ENCODE measurements at places on chromosomes 3 and 15.
A peak's percentile ranks its signal among the peaks of the same experiment; 100 is the strongest.

GRCh38 chr3:108092501-108092900, 1.7 kb upstream of the CD47 start:
- no peaks in the 10 kb centered on the region for H3K36me3 ChIP-seq
- DNase-seq, result no peak
- H3K27me3 ChIP-seq, result no peaks in the 10 kb centered on the region
- H3K4me1 ChIP-seq, result peaks cover 39% of the 10 kb centered on the region
- H3K27ac ChIP-seq, result 0 out of 2 replicates have a peak overlapping the region, but pooled peaks have one; percentile 16
- no peak overlapping the region for H3K4me3 ChIP-seq

- no peaks in the 10 kb centered on the region for H3K27me3 ChIP-seq
- H3K4me3 ChIP-seq, result no peak overlapping the region
- no peak for DNase-seq
- no peaks in the 10 kb centered on the region for H3K36me3 ChIP-seq
- no peaks in the 10 kb centered on the region for H3K4me1 ChIP-seq
Measured at GRCh38 chr3:77707281-77707680, 667.4 kb downstream of the ROBO2 start.

DNA sequence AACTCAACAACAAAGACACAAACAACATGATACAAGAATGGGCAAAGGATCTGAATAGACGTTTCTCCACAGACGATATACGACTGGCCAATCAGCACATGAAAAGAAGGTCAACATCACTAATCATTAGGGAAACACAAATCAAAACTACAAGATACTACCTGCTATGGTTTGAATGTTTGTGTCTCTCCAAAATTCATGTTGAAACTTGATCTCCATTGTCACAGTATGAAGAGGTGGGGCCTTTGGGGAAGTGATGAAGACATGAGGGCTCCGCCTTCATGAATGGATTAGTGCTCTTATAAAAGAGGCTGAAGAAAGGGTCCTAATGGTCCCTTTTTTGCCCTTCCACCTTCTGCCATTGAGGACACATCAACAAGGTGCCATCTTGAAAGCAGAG, 32.3 kb downstream of the ACAP2 start:
- H3K27ac ChIP-seq, result no peak overlapping the region
- peaks cover 15% of the 10 kb centered on the region for H3K36me3 ChIP-seq
- no peak for DNase-seq
- H3K4me3 ChIP-seq, result no peak overlapping the region
- H3K4me1 ChIP-seq, result no peaks in the 10 kb centered on the region
- no peaks in the 10 kb centered on the region for H3K27me3 ChIP-seq

DNA sequence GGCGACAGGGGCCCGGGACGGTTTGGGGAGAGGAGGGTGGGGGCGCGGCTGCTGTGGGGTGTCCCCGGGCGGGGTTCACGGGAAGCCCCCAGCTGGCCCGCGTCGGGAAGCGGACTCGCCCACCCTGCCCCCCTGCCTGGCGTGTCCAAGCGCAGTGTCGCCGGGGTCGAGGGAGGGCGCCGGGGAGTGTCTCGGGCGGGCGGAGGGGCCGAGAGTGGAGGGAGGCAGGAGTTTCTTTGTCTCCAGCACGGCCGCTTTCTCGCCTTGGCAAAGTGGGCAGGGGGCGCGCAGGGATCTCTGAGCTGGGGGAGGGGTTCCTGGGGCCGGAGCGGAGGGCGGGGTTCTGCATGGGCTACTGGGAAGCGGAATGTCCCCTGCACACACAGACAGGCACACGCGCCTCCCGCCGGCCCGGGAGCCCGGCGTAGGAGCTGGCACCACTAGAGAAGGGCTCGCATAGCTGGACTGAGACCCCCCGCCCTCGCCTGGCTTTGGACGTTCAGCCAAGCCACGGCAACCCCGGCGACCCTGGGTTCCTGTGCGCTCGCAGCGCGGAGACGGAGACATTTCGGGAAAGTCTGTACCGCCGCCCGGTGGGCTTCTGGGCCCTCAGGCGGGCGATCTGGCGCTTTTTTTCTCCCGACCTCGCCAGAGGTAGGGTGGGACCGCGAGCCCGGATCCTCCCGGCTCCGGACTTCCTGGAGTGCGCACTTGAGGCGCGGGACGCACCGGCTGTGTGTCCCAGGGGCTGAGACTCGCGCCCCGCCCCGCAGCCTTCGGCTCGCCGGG, 822 bp downstream of the ST8SIA2 start:
- no peak overlapping the region for H3K27ac ChIP-seq
- no peak overlapping the region for H3K4me3 ChIP-seq
- H3K4me1 ChIP-seq, result no peaks in the 10 kb centered on the region
- H3K36me3 ChIP-seq, result no peaks in the 10 kb centered on the region

- H3K27me3 ChIP-seq, result no peaks in the 10 kb centered on the region
- H3K36me3 ChIP-seq, result no peaks in the 10 kb centered on the region
- DNase-seq, result no peak
- H3K4me3 ChIP-seq, result no peak overlapping the region
Measured at GRCh38 chr3:27752926-27753325, 30.8 kb upstream of the EOMES start.

DNA sequence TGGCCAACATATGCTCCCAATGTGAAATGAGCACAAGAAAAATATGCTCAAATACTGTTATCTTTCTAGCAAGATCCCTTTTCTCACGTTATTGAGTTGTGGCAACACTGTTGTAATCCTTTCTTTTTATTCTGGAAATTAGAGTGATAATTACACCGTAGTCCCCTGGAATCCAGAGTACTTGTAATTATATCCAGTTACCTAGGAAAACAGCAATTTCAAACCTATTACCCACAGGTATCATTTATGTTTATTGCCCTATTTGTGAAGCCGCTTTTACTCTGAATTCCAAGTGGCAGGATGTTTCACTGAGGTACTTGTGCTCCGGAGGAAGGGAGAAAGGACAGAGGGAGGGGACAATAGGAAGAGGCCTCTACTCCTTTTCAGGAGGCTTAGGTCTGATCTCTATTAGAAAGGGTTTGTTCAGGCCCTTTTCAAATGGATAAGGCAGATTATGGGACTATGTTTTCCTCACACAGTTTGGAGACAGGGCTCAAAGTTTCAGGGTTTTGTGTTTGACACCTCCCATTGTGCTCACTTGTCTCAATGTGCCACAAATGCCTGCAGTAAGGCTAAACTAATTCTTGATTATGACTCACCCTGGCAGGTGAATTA, 646.6 kb downstream of the TUSC7 start:
- no peak for DNase-seq
- H3K27me3 ChIP-seq, result no peaks in the 10 kb centered on the region
- H3K36me3 ChIP-seq, result no peaks in the 10 kb centered on the region

DNA sequence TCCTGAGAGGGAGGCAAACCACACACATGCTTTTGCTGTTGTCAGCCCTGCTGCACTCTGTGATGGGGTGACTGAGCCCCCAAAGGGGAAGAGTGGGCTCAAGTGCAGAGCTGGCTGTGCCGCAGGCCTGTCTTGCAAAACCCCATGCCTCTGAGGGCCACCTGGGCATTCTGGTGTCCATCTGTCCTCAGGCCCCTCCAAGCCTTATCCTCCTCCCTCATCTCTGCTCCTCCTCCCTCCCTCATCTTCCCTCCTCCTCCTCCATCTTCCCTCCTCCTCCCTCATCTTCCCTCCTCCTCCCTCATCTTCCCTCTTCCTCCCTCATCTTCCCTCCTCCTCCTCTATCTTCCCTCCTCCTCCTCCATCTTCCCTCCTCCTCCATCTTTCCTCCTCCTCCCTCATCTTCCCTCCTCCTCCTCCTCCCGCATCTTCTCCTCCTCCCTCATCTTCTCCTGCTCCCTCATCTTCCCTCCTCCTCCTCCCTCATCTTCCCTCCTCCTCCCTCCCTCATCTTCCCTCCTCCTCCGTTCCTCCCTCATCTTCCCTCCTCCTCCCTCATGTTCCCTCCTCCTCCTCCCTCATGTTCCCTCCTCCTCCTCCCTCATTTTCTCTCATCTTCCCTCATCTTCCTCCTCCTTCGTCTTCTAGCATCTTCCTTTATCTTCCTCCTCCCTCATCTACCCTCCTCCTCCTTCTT, 40.6 kb downstream of the CHDH start:
- DNase-seq, result no peak
- H3K36me3 ChIP-seq, result no peaks in the 10 kb centered on the region
- H3K4me1 ChIP-seq, result no peaks in the 10 kb centered on the region

DNA sequence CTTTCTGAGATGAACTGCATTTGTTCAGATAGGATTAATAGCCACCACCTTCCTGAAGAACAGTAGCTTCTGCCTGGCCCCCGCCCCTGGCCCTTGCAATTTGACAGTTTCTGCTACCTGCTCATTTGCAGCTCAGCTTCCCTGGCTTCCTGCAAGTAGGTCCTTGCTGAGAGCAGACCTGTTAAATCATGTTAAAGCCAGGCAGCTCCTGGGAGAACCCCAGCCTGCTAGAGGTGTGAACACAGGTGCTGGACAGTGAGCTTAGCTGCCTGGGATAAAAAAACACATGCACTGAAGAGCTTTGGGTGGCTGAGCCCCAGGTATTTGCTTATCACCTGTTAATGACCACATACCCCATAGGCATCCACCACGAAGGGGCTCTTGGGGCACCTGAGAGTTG, 143.4 kb downstream of the PTPRG start:
- no peaks in the 10 kb centered on the region for H3K36me3 ChIP-seq
- no peak overlapping the region for H3K4me3 ChIP-seq
- no peaks in the 10 kb centered on the region for H3K4me1 ChIP-seq

DNA sequence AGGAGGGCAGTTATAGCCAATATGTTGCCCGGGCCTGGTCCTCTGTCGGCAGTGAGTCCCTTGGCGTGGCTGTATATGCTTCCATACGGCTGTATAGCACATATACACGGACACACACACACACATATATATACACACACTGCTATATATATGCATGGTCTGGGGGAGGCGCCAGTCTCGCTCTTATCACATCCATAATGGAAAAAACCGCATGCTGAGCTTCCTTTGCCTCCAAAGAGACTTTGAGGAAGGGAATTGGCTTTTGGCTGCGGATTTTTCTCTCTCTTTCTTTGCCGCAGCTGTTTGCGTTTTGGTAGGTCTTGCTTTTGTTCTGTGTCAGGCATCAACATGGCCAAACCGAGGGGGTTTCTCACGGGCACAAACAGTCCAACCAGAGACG, 11.3 kb upstream of the TMEM115 start:
- H3K27me3 ChIP-seq, result no peaks in the 10 kb centered on the region
- no peak for DNase-seq
- H3K4me3 ChIP-seq, result no peak overlapping the region
- H3K4me1 ChIP-seq, result peaks cover 4% of the 10 kb centered on the region

DNA sequence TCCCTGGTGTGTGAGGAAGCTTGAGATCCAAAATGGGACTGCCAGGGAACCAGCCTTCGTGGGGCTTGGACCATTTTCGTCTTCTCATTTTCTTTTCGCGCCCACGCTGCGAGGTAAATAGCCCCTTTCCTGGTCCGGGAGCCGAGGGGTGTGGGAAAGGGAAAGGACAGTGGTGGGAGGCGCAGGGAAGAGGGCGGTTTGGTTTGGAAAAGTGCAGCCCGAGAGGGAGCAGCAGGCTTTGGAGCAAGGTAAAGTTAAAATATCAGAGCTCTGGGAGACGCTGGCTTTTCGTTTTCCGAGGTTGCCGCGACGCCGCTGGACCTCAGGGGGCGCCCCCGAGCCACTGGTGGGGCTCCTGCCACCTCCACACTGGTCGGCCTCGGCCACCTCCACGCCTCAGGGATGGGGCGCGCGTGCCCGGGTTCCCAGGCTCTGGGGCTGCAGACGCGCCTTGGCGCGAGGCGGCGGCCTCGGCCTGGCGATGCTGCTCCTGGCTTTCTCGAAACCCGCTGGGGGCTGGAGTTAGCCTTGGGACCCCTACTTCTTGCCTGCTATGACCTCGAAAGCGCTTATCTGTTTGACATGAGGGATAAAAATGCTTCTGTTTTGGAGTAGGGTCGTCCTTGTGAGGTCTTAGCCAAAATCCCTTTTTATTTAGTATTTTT, 3.2 kb downstream of the PTPRG start:
- peaks cover 28% of the 10 kb centered on the region for H3K4me1 ChIP-seq
- no peaks in the 10 kb centered on the region for H3K36me3 ChIP-seq
- no peak overlapping the region for H3K4me3 ChIP-seq
- no peak for DNase-seq
- no peaks in the 10 kb centered on the region for H3K27me3 ChIP-seq
- H3K27ac ChIP-seq, result no peak overlapping the region

DNA sequence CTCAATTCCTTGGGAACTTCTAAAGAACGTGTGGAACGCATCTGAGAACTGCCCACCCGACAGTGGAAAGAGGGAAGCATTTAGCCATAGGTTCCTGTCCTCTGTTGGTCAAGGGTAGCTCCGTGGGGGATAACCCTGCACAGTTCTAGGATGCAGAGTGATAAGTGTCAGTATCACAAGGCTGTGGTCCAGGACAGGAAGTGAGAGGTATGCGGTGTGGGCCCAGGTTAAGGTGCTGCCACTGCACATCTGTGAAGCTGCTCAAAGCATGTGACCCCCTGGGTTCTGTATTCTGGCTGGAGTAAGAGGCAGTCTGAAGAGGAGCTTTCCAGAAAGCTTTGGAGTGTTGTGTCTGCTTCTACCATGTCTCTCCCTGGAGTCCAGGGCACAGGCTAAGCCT, 51.7 kb upstream of the HES1 start:
- no peak overlapping the region for H3K27ac ChIP-seq
- no peak overlapping the region for H3K4me3 ChIP-seq
- no peak for DNase-seq
- H3K4me1 ChIP-seq, result no peaks in the 10 kb centered on the region
- peaks cover 40% of the 10 kb centered on the region for H3K27me3 ChIP-seq

DNA sequence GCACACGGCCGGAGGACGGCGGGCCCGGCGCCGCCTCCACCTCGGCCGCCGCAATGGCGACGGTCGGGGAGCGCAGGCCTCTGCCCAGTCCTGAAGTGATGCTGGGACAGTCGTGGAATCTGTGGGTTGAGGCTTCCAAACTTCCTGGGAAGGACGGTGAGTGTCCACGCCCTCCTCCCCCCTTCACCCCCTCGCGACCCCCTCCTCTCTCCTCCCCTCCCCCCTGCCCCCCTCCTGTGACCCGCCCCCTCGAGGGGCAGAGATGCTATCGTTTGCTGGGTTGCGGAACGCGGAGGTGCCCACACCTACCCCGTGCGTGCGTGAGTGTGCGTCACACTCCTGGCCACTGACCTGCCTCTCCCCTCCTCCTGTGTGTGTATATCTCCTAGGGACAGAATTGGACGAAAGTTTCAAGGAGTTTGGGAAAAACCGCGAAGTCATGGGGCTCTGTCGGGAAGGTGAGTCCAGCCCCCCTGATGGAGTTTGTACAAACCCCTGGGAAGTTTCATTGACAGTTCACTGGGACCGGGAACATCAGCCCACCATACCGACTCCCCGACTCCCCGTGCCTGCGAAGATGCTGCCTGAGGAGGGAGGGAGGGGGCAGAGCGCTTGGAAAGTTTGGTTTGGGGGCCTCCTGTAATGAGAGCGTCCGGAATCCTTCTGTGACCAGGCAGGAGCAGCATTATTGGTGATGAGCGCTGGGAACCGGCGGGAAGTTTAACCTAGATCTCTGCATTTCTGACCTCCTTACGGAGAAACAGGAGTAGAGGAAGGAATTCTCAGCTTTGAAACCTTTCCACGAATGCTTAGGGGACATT, 795 bp upstream of the SCAANT1 start:
- peaks cover 42% of the 10 kb centered on the region for H3K36me3 ChIP-seq
- H3K27ac ChIP-seq, result peak overlapping the region; percentile 82
- no peaks in the 10 kb centered on the region for H3K27me3 ChIP-seq
- peak; percentile 57 for DNase-seq
- peaks cover 38% of the 10 kb centered on the region for H3K4me1 ChIP-seq

GRCh38 chr3:5254281-5255048, 67.0 kb downstream of the EDEM1 start:
- H3K27ac ChIP-seq, result no peak overlapping the region
- DNase-seq, result no peak
- H3K4me3 ChIP-seq, result no peak overlapping the region
- H3K27me3 ChIP-seq, result no peaks in the 10 kb centered on the region
- no peaks in the 10 kb centered on the region for H3K36me3 ChIP-seq

All from DND-41 (cell line).